ENCODE measurements at places on chromosomes 1 and 21.

GRCh38 chr21:43718872-43719747 lies at the start of gene PDXK:
Gene PDXK, plus strand, starts transcription at chr21:43719129. Its CDS starts 166 bp downstream, at chr21:43719295.
- DNase-seq, result peak; percentile 84

DNA sequence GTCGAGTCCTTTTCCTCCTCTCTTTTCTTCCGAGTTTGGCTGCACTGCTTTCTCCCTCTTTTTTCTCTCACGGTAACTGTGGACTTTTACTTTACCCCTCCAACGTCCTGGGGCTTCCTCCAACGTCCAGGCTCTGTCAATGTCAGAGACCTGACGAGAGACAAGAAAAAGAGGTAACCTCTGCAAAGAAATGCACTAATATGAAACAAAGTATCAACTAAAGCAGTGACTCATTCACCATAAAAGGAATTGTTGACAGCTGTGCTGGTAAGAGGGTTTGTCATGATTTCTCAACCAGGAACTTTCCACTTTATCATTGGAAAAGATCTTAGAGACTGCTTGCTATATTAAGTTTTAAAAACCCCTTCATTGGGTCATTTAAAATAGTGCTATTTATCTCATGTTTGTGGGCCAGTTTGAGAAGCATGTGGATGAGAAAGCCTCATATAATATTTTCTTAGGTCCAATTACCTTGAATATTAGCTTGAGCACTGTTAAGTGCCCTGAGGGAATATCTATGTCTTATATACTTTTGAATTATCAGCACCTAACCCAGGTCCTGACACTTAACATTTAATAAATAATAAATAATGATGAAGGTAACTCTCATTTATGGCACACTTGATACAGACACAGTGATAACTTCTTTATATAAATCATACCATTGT lies at the start of gene GBP2:
Gene GBP2 (minus strand): TSS at position 202 of the 668 bp plus-strand sequence. CDS start 4,148 bp downstream, outside the sequence.
- DNase-seq, result peak; percentile 11

GRCh38 chr21:14451546-14451945 lies 68.6 kb upstream of the HSPA13 start:
- DNase-seq, result no peak

DNA sequence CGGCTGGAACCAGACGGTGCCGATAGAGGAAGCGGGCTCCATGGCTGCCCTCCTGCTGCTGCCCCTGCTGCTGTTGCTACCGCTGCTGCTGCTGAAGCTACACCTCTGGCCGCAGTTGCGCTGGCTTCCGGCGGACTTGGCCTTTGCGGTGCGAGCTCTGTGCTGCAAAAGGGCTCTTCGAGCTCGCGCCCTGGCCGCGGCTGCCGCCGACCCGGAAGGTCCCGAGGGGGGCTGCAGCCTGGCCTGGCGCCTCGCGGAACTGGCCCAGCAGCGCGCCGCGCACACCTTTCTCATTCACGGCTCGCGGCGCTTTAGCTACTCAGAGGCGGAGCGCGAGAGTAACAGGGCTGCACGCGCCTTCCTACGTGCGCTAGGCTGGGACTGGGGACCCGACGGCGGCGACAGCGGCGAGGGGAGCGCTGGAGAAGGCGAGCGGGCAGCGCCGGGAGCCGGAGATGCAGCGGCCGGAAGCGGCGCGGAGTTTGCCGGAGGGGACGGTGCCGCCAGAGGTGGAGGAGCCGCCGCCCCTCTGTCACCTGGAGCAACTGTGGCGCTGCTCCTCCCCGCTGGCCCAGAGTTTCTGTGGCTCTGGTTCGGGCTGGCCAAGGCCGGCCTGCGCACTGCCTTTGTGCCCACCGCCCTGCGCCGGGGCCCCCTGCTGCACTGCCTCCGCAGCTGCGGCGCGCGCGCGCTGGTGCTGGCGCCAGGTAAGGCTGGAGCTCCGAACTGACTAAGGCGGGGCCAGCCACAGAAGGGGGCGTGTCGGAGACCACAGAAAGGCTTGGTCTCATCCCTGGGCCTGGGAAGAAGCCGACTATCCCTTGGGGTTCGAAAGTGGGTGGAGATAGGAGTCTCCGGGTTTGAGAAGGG lies 486 bp downstream of the SLC27A3 start:
- DNase-seq, result peak; percentile 57

DNA sequence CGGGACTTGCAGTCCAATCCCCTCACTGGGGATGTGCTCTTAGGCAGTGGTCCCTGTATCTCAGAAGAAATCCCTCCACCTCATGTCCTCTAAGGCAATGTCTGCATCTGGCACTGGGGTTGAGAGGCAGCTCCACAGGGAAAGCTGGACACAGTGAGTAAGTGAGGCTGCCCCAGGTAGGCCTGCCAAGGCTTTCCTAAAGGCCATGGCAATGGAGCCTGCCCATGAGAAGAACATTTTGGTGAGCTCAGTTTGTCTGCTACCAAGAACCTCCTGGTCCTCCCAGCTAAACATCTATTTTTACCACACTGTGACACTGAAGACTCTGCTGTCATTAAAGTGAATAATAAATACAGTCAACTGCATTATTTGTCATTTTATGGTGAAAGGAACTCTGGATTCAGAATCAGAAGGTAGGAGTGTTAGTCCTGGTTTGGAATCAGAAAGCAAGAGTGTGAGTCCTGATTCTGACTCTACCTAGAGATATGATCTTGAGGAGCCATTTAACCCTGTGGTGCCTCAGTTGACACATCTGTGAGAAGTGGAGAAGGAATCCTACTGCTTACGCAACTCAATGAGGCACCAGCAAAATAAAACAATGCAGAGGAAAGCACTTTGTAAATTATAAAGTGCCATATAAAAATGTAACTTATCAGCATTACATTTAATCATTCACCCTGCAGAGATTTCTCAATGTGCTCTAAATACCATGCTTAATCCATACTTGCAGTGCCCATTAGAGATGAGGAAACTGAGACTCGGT lies 41.0 kb downstream of the TBX15 start:
- DNase-seq, result no peak

DNA sequence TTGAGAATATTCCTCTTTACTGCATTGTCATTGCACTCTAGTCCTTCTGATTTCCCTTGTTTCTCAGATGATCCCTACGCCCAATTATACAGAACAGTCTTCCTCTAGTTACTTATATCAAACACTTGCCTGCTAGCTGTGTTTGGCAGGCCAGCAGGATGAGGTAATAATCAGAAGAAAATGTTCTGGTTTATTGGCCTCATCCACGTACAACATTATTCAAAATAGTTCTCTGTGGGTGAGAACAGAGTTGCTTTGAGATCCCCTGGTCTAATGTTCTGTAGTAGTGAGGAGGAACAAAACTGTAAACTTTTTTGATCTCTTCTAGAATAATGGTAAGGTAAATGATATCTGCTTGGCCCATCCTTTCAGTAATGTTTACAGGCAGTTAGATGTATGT lies 22.3 kb upstream of the C1orf105 start:
- DNase-seq, result no peak

- no peak for DNase-seq
Measured at GRCh38 chr1:69994241-69994640, 211.1 kb downstream of the LRRC40 start.

- no peak for DNase-seq
Measured at GRCh38 chr1:176515310-176515709, 52.3 kb downstream of the PAPPA2 start.

DNA sequence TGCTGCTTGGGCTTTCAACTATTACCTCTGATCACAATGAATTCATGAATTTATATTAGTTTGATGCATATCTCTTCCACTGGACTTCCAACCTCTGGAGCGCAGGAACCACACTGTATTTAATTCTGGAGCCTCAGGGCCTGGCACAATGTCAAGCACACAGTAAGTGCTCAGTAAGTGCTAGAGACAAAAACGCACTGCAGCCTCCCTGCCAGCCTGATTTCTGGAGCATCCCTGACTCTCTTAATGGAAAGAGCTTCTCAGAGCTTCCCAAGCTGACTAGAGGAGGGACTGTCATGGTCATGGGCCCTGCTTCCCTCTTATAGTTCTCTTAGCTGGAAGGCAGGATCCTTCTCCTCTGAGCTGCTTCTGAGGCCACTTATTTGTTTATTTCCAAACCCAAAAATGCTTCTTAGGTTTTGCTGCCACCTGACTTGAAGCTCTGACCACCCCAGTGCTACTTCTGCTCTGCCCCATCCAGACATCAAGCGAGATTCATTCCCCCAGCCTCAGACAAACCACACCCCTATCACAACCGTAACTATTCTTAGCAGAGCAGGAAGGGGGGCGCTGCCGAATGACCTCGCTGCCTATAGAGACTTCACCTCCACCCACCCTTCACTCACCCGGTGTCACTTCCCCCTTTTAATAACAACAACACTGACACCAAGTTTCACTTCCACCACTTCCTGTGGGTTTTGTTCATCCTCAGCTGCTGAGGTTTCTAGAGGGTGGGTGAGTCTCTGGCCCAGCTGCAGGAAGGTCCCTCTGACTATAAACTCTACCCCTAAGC lies 33.6 kb downstream of the NUAK2 start:
- DNase-seq, result peak; percentile 28

GRCh38 chr1:59986516-59987310 lies 60.1 kb upstream of the CYP2J2 start:
- DNase-seq, result no peak

DNA sequence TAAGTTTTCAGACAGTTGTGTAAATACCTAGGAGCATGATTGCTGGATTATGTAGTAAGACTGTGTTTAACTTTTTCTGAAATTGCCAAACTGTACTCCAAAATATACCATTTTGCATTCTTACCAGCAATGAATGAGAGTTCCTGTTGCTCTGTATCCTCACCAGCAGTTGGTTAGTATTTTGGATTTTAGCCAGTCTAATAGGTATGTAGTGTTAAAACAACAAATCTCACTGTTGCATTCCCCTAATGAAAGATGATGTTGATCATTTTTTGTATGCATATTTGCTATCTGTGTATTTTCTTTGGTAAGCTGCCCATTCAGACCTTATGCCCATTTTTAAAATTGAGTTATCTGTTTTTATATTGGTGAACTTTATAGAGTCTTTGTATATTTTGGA lies 89.9 kb downstream of the RASAL2 start:
- no peak for DNase-seq

- DNase-seq, result no peak
Measured at GRCh38 chr1:6037338-6037762, 8.3 kb upstream of the KCNAB2 start.

DNA sequence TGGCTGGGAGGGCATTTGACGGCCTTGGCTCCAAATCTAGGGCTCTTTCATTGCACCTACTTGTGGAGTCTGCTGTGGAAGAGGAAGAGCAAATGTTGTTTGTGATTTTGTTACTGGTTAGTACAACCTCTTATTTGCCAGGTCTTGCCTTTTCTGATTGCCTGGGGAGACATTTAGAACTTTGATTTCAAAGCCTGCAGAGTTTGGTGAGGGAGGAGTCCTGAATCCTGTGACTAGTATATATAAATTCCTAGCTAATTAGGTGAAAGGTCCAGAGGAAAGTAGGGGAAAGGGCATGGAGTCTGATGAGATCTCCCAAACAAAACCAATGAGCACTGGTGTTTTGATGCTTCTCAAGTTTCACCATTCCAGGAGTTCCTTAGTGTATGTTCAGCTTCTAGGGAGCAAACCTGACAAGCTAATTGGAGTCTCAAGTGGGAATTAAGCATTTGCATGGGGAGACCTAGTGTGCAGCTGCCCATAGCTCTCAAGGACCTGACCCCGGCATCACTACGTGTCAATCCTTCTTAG lies 5.1 kb upstream of the HMGCS2 start:
- no peak for DNase-seq

DNA sequence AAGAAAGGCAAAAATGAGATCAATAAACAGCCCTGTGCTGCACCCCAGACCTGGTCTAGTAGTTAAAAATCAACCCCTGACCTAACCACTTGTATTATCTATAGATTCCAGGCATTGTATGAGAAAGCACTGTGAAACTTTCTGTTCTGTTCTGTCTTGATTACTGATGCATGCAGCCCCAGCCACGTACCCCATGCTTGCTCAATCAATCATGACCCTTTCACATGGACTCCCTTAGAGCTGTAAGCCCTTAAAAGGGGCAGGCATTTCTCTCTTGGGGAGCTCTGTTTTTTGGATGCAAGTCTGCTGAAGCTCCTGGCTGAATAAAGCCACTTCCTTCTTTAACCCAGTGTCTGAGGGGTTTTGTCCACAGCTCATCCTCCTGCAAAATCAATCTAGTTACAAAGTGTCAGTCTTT lies 24.2 kb upstream of the CD34 start:
- no peak for DNase-seq

DNA sequence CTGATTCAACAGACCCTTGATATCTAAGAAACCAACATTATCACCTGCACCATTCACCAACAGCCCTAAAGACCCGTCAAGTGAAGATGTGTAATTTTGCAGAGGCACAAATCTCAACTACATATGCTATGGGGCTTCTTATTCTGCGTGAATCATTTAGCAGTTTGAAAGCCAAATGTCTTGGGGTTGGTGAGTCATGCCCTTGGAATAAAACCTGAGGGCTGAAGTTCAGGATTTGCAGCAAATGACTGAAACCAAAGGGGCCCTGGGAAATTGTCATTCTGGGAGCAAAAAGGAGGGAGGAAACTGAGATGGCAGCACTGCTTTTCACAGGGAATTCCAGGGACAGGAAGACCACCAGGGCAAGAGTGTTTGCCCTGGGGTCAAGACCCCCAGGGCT lies 79.2 kb upstream of the TNR start:
- DNase-seq, result no peak

- DNase-seq, result no peak
Measured at GRCh38 chr1:223176437-223176836, 33.4 kb upstream of the TLR5 start.

DNA sequence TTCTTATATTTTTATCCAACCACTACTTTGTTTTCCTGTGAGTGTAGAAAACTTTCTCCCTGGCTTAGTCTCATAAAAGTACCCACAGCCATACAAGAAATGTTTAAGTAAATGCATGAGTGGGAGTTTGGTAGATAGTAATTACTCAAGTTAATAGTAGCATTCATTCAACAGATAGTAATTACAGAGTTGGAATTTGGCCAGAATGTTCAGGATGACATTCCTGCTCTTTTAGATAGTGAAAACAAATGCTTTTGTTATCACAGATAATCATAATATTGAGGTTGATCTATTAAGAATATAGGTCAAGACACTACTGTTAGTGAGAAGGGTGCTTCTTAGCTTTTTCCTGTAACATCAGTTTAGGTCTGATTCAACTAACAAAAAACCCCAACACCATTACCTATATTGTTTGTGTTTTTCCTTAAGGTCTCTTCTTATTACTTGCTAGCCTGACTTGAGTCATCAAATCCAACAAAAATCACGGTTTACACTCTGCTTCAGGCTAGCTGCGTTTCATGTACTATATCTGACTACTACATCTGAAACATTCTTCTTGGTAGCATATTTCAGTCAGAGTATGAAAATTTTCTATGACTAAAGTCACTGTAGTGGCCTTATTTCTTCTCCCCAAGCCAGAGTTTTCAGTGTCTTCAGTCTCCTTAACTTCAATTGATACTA lies 163.7 kb downstream of the HS2ST1 start:
- no peak for DNase-seq

DNA sequence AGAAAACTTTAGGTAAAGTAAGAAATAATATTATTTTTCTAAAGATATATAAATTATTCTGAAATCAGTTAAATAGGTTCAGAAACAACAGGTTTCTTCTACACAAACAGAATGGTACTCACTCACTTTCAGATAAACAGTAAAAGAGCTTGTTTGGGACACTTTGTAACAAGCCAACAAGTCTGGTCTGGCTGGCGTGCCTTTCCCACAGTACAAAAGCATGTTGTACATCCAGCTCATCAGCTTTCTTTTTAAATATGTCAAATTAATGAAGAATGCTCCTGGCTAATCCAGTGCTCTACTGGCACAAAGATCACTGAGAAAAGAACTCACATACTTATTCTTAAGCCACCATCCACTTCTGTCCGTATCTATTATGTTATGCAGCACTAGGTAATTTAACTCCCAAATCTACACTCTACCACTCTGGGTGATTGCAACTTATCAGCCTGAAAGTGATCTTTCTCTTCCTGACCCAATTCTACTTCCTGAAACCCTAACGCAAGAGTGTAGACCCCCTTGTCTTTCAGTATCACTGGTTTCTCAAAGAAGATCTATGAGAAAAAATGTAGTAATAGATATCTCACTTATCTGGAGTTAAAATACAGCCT lies 32.6 kb downstream of the TRIT1 start:
- DNase-seq, result no peak

Data from muscle of arm (tissue), 14 donors.